Smooth muscle cell of the brain vasculature (primary cell): ENCODE measurements at places on chromosomes 5 and 9.

- no peak for DNase-seq
Measured at GRCh38 chr5:137431051-137431450, 68.1 kb downstream of the SPOCK1 start.

- no peak for DNase-seq
Measured at GRCh38 chr5:56270058-56270457, 36.9 kb upstream of the ANKRD55 start.

GRCh38 chr9:82513976-82514735 is 525.6 kb downstream of the SPATA31D1 start:
- no peak for DNase-seq

DNA sequence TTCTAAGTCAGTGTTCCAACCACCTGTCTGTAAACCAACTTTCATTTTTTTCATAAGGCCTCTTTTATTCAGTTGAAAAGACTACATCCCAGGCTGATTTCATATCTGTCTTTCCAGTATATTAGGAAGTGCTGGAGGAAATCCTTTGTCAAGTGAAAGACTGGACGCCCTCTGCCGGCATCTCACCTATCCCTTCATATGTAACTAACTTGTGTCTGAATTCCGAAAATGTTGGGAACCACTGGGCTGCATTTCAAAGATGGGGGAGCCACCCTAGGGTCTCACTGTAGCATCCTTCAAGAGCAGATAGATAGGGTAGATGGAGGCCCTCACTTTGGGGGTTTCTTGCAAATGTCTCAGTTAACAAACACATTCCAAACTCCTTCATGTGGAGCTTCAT is 569.8 kb downstream of the CTNND2 start:
- no peak for DNase-seq

DNA sequence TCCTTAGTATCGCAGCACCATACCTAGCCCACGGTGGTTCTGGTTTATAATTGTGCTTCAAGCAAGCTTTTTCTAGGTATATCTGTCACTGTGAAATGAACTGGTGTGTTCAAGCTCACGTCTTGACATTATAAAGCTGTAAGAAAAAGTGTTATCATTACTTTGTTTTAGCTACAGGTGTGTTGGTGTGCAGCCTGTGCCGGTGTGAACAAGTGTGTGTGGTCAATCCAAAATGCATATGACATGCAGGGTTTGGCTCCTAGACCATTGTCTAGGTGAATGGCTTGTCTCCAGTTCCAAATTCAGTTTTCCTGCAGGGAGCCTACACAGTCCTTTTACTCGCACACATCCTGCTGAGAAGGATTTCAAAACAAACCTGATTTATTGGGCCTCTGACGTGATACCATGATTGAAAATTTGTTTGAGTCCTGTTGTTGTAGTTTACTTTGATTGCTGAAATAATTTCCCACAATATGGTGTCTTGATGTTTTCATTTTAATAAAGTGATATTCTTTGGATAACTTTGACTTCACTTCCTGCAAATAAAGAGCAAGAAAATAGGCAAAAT is 3.7 kb downstream of the LSM11 start:
- DNase-seq: no peak

GRCh38 chr5:138128334-138128733 is 10.9 kb downstream of the NME5 start:
- no peak for DNase-seq

GRCh38 chr5:78360924-78361630 is 660 bp downstream of the SCAMP1 start:
- no peak for DNase-seq

DNA sequence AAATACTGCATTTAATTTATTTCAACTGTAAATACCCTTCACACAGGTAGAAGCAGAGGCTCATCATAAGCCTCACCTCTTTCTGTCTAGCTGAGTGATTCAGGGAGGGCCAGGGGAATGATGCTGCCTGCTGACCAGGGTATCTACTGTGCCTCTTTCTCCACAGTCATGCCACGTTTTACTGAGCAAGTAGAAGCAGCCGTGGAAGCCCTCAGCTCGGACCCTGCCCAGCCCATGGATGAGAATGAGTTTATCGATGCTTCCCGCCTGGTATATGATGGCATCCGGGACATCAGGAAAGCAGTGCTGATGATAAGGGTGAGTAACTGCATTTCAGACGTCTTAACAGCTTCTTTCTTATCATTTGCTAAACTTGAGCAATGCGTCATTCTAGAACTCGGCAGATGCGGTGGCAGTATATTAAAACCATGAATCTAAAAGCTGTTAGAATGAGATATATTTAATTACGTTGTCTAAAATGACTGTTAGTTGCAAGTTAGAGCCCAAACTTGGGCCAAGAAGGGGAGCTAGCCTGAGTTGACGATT is 50.0 kb upstream of the LRRTM2 start:
- DNase-seq: no peak

DNA sequence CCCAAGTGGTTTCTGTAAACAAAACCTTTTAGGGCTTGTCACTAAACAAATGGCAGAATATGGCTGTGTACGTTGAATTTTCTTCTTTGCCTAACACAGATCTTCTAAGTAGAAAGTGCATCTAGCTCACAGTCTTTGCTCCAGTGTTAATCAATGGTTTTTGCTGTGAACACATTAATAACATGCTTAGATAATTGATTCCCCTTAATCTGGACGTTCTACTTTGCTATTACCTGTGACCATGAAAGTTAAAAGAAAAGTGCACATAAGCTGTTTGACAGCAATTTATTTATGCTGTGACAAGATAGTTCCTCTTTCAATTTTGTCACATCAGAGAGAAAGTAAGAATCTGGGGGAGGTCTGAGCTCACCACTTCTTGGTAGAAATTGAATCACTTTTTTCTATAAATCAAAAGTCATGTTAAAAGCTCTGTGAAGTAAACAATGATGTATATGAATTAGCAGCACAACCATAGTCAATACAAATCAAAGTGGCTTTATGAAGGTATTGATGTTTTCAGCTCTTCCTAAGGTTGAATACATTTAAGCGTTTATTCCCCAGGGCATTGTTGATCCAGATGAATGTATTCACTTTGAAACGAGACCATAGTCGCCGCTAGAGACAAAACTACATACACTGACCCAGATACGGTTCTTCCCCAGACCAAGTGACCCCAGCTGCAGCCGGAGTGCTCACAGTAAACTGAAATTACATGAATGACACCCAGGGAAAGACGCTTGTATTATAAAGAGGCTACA is 174.6 kb upstream of the ZNF608 start:
- no peak for DNase-seq

DNA sequence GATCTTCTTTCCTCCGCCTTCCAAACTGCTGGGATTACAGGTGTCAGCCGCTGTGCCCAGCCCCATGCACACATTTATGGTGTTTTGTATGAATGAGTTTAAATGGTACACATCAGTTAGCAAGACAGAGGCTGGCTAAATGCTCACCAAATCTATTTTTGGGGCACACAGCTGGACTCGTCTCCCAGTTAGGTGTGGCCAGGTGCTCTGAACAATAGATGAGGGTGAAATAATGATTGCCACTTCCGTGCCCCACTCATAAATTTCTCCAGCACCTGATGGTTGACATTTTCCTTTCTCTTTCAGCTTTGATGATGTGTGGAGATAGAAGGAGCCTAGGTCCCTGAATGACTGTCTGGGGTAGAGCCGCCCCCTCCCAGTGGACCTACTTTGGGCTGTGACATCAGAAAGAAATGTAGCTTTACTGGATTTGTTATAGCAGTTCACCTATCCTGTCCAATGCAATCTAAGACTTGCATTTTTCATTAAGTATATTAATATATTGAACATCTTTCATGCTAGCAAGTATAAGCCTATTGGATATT is 8.6 kb upstream of the RAPGEF1 start:
- no peak for DNase-seq

GRCh38 chr5:84535281-84535680 is 150.6 kb upstream of the EDIL3 start:
- no peak for DNase-seq

DNA sequence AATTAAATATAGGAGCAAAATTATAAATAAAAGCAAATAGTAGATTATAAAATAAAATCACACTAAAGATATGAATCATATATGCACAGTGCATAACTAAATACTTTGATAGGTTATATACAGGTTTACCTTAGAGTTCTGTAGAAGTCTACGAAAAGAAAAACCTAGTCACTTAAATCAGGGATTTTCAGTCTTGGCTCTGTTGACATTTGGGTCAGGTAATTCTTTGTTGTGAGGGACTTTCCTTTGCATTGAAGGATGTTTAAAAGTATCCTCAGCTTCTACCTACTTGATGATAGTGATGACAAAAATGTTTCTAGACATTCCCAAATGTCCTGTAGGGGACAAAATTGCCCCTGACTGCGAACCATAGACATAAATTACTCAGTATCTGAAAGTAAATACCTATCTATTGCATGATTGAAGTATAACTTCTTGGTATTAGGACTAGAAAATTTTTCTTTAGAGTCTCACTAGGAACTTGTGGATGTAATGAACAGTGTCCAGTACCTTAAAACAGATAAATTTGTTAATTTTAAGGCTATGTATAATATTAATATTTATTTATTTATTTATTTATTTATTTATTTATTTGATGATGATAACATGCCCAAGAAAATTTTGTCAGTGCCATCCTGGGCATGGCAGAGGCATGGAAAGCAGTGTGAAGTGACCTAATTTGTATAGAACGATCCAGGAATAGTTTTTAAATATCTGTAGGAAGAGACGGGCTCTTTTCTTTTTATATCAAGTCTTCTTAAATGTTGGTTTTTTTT is 44.0 kb upstream of the LRRC70 start:
- no peak for DNase-seq

- DNase-seq: no peak
Measured at GRCh38 chr5:14155075-14155474, 11.9 kb downstream of the TRIO start.

- no peak for DNase-seq
Measured at GRCh38 chr9:114172981-114173833, 17.9 kb downstream of the COL27A1 start.

- no peak for DNase-seq
Measured at GRCh38 chr5:174056064-174056847, 10.8 kb downstream of the NSG2 start.

- no peak for DNase-seq
Measured at GRCh38 chr5:33612386-33612785, 171.6 kb downstream of the TARS1 start.

- no peak for DNase-seq
Measured at GRCh38 chr9:7119612-7120011, 361.8 kb downstream of the KDM4C start.

DNA sequence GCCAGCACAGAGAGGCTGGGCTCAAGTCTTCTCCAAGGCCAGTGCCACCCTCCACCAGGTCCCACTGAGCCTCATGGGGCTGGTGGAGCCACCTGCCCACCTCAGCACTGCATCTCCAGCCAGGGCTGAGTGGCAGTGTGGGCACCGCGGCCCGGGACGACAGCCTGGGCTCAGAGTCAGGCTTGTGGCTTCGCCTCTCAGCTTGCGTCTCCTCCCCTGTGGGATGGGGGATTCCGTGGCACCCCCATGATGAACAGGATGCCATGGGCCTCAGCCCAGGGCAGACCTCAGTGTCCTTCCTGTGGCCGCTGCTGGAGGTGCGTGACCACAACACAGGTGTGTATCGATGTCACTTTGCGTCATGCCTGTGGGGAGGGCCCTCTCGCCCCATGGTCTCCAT is 136.4 kb upstream of the PPP1R26 start:
- DNase-seq: no peak

DNA sequence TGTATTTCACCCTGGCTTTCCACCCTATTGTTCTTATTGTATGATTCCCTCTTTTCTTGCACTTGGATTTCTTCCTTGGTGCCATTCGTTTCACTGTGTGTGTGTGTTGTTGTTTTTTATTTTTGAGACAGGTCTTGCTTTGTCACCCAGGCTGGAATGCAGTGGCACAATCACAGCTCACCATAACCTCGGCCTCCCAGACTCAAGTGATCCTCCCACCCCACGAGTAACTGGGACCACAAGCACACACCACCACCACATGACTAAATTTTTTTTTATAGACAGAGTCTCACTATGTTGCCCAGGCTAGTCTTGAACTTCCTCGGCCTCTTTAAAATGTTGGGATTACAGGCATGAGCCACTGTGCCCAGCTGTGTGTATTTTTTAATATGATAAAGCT is 72.0 kb downstream of the MLLT3 start:
- DNase-seq: no peak

DNA sequence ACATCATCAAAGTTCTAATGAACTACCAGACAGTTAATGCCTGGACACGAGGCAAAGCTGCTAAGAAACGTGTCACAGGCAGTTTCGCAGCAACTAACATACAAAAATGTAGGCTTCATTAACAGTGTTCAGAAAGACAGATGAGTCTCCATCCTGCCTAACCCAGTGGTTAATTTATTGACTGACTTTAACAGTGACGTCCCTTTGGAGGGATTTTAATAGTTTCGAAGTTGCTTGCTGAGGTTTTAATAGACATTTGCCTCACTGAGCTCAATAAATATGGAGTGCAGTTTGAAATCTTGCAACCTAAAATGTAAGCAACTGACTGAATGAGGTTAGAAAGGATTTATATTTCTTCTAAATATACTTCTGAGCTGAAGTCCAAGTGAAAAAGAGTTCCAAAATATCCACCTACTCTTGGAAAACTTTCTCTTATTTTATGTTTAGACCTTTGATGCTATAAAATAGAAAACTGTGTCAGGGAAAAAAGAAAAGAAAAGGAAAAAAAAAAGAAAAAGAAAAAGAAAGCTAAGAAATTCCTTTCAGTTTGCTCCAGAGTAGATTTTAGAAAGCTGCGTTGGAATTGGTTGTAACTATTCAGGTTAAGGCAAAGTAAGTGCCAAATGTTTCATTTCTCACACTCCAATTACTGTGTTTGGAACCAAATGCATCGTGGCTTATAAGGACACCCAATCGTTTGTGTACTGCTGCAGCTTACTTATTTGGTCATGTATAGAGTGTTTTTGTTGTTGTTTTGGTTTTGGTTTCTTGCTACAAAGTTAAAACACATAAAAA is 2016.6 kb downstream of the MAT2B start:
- no peak for DNase-seq

DNA sequence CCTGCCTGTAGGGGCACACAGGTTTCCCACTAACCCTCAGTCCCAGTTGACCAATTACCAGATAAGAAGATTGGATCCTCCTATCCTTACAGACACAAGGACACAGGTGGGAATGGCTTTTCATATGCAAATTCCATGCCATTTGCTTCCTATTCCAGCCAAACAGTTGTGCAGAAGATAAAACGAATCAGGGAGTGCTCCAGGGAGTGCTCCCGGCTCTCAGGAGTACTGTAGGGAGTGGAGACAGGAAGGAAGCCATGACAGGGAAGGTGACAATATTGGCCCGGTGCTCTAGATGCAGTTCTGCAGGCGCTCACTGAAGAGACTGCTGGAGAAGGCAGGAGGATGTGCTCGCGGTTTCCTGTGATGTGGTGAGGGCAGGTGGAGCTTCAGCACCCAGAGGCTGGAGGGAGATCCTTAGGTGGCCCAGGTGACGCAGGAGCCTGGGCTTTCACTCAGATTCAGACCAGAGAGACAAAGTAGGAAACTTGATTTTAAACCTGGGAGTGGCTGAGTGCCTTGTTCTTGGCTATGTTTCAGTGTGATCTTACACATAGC is 260.0 kb downstream of the AUH start:
- no peak for DNase-seq

DNA sequence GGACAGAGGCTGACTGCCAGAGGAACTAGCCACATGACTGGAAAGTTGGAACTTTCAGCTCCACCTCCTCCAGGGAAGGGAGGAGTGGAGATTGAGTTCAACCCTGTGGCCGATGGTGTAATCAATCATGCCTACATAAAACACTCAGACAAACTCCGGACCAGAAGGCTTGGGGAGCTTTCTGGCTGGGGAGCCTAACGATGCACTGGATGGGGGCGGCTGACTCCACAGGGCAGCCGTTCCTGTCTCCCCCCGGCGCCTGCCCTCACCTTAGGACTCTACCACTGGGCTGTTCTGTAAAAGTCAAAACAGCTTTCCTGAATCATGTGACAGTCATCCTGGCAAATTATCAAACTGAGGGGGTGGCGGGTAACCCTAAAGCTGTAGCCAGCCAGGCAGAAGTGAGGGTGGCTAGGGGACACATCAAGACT is 58.0 kb downstream of the GOLM1 start:
- DNase-seq: no peak
